Activated T-helper 2 cell treated with anti-CD3 and anti-CD28 coated beads, Interferon-gamma antibody, Interleukin-2, Interleukin-4, amounts not matched to agents 10 μg/mL and 5 μg/mL and 100 μg/mL, durations not matched to agents 14 hours and 24 hours and 36 hours (primary cell): ENCODE measurements at places on chromosomes 5 and 9. TPM values are rescaled to one million over a fixed set of nuclear protein-coding genes. Genes with fewer than 3 reads are reported as not detected.

The BRD3 gene
- total RNA-seq = 37.4 and 43.3 TPM in 2 replicates

DNA sequence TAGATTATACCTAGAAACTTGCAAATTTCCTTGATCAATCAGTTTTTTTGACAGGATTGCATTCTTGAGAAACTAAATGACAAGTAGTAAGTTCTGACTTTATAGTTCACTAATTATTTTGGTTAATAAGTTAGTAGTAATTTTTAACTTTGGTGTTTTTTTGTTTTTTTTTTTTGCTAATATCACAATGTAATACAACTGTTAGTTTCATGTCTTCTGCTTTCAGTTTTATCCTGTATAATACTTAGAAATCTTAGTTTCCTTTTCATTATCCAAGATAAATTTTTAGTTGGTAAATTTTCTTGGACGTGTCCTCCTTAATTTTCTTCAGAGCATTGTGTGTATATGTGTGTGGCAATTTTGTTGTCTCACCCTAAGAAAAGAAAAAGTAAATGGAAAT, 57.8 kb downstream of the CWC27 start:
- no peak for DNase-seq

- DNase-seq = no peak
These were observed 191.3 kb upstream of the RAI14 start for GRCh38 chr5:34464829-34465228.

- no peak for DNase-seq
These were observed 1114.9 kb upstream of the C9orf72 start for GRCh38 chr9:28688172-28688571.

DNA sequence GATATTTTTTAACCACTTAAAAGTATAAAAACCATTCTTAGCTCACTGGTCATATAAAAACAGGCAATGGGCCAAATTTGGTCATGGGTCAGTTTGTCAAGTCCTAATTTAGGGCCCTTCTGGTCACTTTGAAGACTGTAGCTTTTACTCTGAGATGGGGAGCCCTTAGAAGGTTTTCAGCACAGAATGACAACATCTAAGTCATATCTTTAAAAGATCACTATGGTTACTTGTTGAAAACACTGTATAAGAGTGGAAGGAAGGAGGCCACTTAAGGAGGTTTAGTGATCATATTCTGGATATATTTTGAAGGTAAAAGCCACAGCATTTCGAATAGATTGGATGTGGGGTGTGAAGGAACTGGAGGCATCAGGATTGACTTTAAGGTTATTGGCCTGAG, 76.7 kb downstream of the STRBP start:
- DNase-seq = no peak

DNA sequence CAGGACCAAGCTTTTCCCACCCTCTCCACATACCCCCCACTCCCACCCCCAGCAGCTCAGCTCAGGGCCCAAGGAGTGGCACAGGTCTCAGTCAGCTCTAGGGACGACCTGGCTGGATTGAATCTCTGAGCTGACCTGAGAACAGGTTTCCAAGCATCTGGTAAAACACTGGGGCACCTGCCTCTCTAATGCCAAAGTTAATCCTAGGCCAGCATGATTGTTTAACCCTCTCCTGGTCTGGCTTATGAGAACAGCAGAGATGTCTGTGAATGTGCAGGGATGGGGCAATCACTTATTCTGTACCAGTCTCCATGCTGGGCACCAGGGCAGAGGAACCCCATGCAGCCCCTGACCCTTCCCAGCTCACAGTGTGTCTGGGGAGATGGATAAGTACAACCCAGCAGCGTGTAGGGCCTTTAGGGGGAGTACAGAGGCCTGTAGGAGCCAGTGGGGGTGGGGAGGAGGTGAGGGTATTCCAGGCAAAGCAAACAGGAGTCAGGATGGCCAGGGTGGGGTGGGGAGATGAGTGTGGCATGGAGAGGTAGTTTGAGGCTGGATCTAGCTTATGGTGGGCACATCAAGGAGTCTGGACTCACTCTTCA, 678 bp upstream of the KIF12 start:
- DNase-seq = no peak
